ENCODE measurements at places on chromosomes 6 and 20. TPM values are rescaled to one million over a fixed set of nuclear protein-coding genes. Genes with fewer than 3 reads are reported as not detected.

Gene APOM
- 1.7 TPM for total RNA-seq

Gene RBM24
- 132 TPM for total RNA-seq

Gene WDR46
- total RNA-seq: 31.6 TPM

Gene BTNL2
- not detected for total RNA-seq

Gene SRC
- 10.2 TPM for total RNA-seq

Gene FBXL4
- total RNA-seq: 18.7 TPM

- DNase-seq: no peak
These were observed 45.5 kb downstream of the CEP43 start for GRCh38 chr6:167044696-167045095.

DNA sequence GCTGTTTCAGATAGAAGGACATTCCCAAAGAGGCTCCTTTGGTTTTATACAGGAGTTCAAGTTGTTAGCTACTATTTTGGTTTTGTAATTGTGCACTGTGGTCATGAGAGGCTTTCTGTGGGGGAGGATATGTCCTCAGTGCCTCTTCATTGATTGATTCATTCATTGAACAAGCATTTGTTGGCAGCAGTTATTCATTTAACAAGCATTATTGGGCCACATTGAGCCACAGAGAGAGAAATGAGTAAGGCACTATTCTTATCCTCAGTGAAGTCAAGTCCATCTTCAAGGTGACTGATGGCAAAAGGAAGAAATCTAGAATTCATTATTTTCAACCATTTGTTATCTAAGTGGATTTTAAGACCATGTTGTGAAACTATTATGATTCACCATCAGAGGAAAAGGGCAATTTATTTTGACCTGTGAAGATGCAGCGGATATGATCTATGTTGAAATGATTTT, 697.2 kb upstream of the CITED2 start:
- DNase-seq: no peak

DNA sequence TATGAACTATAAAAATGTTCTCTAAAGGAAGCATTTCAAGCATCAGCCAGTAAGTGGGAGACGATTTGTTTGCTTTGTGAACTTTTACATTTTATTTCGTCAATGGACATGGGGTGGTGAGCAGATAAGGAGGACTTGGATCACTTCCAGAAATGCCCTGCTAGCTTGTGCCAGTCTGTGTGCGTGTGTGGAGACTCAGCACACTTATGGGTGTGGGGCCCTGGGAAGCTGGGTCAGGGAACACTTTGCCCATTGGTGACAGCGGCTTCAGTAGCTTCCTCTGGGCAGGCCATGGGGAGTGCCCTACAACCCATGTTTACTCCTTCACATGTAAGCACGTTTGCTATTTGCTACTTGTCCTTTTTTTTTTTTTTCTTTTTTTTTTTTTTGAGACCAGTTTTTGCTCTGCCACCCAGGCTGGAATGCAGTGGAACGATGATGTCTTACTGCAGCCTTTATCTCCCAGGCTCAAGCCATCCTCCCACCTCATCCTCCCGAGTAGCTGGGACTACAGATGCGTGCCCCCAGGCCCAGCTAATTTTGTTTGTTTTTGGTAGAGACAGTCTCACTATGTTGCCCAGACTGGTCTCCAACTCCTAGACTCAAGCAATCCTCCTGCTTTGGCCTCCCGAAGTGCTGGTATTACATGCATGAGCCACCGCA, 24.2 kb downstream of the PRDM1 start:
- DNase-seq: no peak

GRCh38 chr6:157996201-157996712, 14.6 kb downstream of the SYNJ2 start:
- DNase-seq: no peak

DNA sequence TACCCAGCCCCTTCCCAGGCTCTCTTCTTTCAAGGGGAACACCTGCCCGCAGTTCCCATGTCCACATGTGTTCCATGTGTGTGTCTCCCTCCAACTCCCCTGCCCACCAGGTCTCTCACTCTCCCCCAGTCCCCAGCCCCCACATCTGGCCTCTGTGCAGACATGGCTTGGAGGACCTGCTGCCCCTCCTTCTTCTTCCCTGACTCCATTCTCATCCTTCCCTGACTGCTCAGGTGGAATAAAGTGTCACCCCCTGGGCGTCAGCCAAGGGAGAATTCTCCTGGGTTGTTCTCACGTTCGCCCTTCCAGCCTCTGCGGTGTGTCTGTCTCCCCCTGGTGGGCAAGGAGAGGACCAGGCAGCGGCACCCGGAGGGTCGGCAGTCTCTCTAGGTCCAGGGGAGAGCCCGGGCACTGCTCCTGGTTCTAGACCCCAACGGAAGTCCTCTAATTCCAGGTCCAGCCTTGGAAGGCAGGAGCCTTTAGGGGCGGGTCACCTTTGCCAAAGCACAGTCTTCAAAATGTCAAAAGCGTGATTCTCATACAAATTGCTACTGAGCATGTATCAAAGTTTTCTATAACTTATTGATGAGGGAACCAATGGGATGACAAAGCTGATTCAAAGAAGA, 50.5 kb downstream of the EBF4 start:
- peak; percentile 54 for DNase-seq

Data from left cardiac atrium (tissue), 4 donors.